HuH-7 (cell line): ENCODE measurements at places on chromosomes 6 and 20.
A peak's percentile ranks its signal among the peaks of the same experiment; 100 is the strongest.

DNA sequence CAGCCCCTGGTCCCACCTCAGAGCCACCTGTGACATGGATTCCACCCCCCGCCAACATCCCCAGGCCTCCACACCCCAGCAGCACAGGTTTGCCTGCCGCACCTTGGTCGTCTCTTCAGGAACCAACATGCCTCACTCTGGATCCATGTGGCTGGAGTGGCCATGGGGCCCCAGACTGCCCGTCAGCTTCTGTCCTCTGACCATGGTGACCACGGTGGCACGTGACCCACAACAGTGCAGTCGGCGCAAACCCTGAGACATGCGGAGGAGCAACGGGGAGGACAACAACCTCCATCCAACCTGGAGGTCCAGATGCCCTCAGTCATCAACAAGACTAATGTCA, 85.6 kb downstream of the ANKRD60 start:
- no peak for DNase-seq

DNA sequence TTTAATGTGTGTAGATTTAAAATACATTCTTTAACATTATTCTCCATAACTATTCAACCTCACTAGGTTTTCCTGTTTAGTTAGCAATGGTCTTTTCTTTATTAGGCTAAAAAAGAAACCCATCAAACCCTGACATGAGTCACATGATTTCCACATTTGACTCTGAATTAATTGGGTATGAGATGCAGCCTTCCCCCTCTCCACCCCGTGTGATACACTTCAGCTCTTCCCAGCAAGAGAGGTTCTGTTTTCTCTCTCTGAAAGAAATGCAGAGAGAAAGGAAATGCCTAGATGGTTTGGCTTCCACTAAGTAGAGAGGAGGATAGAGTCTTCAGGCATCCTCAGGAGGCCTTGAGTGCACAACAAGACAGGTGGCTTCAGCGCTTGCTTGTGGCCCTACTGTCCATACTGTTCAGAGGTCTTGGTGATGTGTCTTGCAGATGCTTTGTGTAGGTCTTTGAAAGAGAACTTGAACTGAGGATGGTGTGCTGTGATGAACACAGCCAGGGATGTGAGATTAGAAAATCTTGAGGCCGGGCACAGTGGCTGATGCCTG, 17.3 kb downstream of the FARS2 start:
- no peak for DNase-seq

DNA sequence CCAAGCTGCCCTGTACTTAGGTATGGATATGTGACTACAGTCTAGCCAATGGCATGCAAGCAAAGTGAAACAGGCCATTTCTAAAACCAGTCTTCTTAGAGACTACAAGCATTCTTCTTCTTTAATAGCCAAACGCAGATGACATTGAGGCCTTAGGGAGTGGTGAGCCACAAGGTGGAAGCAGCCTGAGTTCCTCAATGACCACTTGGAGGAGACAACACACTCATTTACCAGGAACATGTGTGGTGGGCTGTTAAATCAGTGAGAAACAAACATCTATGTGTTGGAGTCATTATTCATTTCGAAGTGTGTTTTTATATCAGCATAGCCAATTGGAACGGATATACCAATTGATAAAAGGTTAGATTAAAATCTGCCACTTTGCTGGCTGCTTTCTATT, 122.0 kb downstream of the GFRAL start:
- no peak for DNase-seq

GRCh38 chr6:71486461-71486860, 197.8 kb downstream of the OGFRL1 start:
- DNase-seq, result no peak

DNA sequence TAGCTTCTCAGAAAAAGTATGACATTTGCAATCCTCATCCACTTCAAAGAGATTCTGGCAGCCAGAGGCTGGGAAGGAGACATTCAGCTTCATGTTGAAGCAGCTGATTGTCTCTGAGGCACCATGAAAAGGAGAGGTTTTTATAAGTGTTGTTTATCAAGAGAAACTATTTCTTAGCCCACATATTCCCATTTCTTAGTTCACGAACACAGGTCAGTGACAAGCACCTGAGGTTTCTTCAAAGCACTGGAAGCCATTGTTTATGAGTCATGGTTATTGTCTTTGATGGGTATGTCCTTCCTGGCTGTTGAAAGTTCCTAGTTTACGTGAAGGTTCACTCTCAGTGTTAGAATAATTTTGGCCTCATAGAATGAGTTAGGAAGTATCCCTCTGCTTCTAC, 3.0 kb upstream of the DDX43 start:
- no peak for DNase-seq

DNA sequence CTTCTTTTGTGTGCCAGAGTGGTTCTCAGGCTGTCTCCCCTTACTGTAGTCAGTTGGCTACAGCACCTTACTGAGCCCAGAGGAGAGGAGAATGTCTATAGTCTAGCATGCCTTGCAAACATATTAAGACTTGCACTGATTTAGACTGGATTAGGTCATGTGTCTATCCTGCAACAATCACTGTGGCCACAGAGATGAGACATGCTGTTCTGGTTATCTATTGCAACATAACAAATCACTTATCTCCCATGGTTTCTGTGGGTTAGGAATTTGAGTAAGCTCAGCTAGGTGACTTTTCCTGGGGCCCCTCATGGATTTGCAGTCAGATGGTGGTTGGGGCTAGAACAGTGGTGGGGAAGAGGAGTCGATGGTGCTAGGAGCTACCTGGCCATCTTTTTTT, 261.3 kb downstream of the SOD2 start:
- no peak for DNase-seq

DNA sequence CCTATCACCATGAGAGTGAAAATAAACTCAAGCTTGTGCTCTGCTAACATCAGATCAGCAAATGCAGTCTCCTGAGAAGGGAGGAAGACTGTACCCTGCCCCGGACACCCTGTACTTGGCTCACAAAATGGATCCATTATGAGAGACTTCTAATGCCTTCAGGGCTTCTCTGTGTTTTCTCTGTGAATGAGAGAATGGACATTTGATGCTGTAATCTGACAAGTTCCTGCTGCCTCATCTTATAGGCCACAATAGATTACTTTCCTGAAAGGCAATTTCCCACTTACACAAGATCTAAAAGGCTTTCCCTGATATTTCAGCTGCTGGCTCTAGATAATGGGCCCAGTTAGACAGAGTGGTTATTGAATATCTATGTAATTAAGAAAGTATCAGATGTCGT, 117.2 kb downstream of the OTOR start:
- DNase-seq, result no peak

- no peak for DNase-seq
These were observed 96.4 kb upstream of the IYD start for GRCh38 chr6:150272264-150272975.

DNA sequence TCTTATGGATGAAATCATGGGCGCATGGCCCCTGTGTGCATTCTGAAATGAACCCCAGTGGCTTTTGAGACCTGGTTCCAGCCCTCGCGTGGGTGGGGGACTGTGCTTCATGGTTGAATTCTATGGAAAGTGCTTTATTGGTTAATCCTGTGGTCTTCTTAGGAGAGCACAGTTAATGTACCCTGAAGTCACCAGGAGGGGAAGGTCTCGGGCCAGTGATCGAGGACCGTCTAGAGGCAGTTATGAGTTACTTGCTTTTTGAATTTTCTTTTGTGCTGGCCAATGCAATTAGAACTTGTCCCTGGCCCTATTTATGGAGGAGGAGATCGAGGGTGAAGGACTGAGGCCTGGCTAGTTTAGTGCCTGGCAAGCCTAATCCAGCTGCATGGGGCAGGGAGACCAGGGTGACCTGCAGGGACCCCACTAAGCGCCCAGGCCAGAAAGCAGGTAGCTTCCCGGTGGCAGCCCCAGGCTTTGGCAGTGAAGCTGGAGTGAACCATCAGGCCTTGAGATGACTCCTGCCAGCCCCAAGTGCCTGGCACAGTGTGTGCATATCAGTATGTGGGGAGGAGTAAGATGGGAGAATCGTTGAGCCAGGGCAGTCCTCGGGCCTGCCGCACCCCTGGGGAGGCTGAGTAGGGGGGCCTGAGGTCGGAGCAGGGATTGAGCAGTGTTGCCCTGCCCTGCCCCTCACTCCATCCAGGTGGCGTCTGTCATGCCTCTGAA, 144.6 kb upstream of the RNF24 start:
- no peak for DNase-seq

GRCh38 chr6:32920715-32921114, 20.1 kb downstream of the HLA-DMB start:
- DNase-seq, result no peak

GRCh38 chr20:38119446-38119845, 45.6 kb downstream of the TGM2 start:
- DNase-seq, result no peak

DNA sequence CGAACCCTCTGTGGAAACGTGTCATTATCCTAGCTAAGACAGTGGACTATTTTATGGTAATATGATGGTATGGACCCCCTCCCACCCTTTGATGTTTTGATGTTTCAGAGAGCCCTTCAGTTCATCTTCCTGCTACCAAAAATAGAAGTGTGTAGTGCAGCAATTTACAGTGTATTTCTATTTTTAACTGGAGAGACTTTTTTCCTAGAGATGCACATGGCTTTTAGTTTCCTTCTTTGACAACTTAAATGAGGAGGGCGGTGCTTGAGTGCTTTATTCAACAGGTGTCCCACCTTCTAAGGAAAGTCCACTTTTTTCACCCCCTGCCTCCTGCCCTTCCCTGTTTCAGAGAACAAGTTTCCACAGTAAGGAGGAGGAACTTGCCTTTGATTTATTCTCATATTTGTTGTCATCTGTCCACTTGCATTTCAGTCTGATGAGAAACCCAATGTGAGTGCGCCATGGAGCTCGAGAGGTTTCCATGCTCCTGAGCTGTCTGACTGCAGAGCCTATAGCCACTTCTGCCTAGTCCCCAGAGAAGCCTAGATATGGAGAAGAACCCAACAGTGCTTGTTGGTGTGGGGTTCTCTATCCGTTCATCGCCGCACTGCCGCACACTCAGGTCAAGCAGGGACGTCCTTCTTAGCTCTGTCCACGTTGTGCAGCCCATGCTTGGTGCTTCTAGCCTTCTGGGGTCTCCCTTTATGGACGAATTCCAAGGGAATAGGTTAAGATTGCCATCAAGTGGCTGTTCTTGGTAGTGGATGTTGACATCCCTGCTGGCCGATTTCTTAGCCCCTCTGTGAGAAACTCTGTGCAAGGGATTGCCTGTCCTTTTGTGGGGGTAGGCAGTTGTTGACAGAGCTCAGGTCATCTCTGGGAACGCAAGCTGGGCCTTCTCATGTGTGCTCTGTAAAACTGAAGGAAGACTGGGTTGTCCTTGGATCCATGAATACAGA, 144.2 kb downstream of the JARID2 start:
- peak; percentile 36 for DNase-seq

DNA sequence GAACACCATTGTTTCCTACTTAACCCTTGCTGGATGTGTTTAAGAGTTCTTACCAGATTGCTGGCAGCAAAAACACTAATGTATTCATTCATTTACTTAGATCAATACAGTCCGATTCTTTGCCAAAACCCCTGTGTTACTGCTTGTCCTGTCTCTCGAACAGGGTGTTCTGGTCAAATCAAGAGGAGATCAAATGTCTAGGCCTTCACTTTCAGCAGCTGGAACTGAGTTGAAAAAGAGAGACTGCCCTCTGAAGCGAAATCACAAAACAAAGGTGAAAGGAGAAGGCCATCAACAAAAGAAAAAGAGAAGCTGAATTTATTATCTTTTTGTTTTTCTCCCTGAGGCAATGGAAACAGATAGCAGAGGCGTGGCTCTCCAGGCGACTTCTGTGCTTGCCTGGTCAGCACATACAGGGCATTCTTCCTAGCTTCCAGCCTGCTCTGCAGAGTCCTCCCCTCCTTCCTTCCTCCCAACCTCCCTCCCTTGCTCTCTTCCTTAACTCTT, 44.1 kb upstream of the GCM1 start:
- DNase-seq, result no peak

- DNase-seq, result no peak
These were observed 63.7 kb upstream of the PTPN1 start for GRCh38 chr20:50446351-50447101.

DNA sequence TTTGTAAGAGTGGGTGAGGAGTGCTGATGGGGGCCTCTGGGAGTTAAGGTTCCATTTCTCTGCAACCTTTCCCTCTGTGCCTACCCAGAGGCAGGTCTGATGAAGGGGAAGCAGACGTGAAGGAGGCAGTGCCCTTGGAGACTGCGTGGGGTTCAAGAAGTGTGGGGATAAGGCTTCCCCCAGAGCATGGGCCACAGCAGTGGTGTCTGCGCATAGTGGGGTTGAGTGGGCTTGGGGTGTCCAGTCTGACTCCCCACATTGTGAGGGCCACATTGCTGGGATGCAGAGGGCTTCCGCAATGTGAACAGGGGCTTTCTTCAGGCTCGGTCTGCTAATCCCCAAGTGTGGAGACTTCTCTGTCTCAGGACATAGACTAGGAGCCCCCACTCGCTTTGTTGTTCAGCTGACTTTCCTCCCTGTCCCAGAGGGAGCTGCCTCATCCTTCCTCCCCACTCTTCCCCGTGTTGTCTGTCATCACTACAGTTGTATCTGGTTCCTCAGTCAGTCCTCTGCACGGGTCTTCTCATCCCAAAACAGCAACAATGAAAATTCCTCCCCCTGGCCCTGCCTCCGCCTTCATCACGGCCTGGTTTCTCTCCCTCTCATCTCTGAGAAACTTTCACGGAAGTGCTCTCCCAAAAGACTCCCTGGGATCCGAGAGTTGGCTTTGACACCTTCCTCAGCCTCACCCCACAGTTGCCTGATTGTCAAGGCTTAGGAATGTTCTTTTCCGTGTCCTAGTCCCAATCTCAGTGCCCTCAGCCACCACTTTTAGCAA, 2.8 kb downstream of the EBF4 start:
- DNase-seq, result no peak

DNA sequence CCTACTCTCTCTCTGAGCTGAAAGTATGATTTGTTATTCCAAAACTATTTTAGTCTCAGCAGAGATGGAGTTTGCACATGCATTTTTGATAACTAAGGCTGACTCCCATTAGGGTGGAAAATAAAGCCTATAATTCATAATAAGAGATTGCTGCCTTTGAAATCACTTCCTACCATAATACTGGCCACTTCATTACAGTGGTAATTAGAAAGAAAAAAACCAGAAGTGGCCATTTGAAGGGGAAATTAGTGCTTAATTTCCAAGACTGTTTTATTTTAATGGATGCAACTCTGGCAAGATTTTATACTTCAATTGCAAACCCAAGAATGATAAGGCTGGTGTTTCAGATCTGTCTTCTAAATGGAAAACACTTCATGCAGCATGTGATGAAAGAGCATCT, 43.4 kb downstream of the SLC35B3 start:
- no peak for DNase-seq

DNA sequence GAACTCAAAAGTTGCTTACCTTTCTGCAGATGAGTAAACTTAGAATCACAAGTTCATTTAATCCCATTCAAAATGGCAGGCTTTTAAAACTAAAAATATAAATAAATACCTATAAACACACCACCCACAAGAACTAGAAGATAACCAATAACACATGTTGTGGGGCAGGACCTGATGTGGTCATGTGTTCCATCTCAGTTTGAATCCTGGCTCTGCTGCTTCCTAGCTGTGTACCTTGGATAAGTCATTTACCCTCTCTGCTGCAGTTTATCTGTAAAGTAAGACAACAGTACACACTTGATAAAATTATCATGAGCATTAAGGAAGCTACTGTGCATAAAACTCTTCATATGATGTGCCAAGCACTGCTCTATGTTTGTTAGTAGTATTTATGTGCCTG, 22.0 kb downstream of the TRIM27 start:
- no peak for DNase-seq

- no peak for DNase-seq
These were observed 10.1 kb downstream of the GSS start for GRCh38 chr20:34945315-34946077.

- no peak for DNase-seq
These were observed 10.5 kb downstream of the TNFAIP3 start for GRCh38 chr6:137877606-137878005.
